Left colon (tissue), 2 donors: ENCODE measurements at places on chromosomes 7 and 10. TPM values are rescaled to one million over a fixed set of nuclear protein-coding genes. Genes with fewer than 3 reads are reported as not detected.

- DNase-seq, result no peak
Observed at GRCh38 chr10:127797339-127797738, 60.4 kb downstream of the FOXI2 start.

Gene GIMAP7
- total RNA-seq, result 4.5 TPM

Gene OR6B1
- not detected for total RNA-seq

DNA sequence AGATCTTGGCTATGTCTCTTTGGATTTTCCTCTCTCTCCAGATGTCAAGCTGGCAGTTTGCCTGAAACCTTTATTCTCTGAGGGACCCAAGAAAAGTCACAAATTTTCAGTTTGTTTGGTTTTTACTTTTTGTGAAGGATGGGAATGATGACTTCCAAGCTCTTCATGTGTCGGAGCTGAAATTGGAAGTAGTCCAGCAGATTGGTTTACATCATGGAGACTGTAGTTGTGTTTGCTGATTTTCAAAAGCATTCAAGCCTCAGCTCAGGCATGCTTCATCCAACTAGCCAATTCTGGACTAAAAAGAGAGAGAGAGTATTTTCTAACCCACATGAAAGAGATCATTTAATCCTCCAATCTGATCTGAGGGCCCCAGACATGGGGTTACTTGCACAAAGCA is 326.2 kb upstream of the AUTS2 start:
- no peak for DNase-seq

Gene UCN3
- 4.5 TPM for total RNA-seq

Gene AKR1C8
- total RNA-seq, result not detected

DNA sequence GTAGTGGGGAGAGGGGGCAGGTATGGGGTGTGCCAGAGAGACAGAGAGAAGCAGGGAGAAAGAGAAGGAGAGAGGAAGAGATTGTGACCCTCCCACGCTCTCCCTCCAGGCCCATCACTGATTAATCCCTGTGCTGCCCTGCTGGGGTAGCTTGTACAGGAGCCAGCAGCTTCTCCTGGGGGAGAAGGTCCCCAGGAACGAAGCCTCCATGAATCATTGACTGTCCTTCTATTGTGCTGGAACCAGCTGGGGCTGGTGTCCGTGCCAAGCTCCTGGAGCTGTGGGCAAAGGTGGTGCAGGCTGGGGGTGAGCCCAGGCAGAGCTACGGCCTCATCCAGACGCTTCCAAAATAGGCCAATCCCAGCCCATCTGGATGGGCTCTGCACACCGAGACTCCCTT is 20.9 kb downstream of the AQP1 start:
- no peak for DNase-seq

- DNase-seq, result no peak
Observed at GRCh38 chr10:5582736-5583135, 58.0 kb downstream of the CALML3 start.

Gene FAM20C
- total RNA-seq, result 16.9 TPM

GRCh38 chr10:101565370-101565900 is 22.6 kb downstream of the POLL start:
- no peak for DNase-seq

- DNase-seq, result no peak
Observed at GRCh38 chr10:64097391-64098122, 576.4 kb downstream of the REEP3 start.

Gene CCSER2
- 51.2 TPM for total RNA-seq

- no peak for DNase-seq
Observed at GRCh38 chr10:43036481-43037428, 40.1 kb upstream of the RET start.

GRCh38 chr10:2509081-2509531 is 558.2 kb upstream of the PFKP start:
- DNase-seq, result no peak

Gene HOXA11
- total RNA-seq, result 3.1 TPM

Gene MMD2
- total RNA-seq, result not detected

GRCh38 chr7:44155191-44156185 is 14.4 kb upstream of the MYL7 start:
- no peak for DNase-seq

DNA sequence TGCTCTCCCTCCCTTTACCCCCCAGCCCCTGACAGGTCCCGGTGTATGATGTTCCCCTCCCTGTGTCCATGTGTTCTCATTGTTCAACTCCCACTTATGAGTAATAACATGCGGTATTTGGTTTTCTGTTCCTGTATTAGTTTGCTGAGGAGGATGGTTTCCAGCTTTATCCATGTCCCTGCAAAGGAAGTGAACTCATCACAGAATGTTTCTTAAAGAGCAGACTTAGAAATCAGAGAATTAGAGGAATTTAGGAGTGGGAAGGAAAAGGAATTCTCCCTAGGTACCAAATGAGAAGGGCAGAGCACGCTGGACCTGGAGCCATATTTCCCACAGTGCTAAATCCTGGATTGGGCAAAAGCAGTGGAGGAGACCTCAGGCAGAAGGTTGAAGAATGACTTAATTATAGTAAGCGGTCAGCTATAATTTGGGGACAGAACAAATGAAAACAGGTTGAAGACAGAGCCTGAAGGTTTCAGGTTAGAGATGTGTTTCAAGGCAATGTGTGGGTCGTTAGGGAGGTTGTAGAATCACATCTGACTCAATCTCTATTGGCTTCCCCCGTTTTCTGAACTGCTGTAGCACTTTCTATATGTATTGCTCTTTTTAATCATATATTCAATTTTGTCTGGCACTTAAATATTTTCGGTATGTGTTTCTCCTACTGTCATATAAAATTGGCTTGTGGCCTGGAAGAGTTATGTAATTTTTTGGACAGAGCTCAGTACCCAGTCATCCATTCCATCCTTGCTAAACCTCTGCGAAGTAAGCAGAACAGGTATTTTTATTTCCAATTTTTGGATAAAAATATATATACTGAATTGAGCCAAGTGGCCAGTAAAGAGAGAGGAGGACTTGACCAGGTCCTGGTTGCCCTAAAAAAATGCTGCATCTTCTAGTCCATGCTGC is 210.5 kb upstream of the KLF6 start:
- DNase-seq, result no peak

Gene ZNF736
- total RNA-seq, result 7.4 TPM

DNA sequence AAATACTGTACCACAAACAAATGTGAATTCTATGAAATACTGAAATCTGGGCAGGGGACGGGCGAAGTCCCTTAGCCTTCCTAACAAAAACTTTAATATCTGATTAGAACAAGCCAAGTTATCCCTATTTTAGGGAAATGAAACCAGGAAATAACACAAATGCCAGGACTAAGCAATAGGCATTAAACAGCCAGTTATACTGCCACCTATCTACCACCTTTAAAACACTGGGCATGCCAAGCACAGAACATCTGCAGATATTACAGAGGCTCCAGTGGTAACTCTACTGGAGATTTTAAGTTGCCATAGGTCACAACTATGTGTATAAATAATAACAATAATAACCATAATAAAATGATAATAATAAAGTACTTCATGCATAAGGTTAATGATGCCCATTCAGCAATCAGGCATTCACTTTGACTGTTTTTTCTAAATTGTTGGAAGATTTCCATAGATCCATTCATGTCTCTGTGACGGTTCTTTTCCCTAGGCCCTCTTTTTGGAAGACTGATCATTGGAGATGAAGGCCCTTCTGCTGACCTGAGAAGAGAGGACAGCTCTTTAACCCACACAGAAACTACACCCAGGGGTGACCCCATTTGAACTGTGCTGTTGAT is 195.7 kb downstream of the CACNA2D1 start:
- no peak for DNase-seq

- DNase-seq, result no peak
Observed at GRCh38 chr10:63553473-63553872, 32.3 kb downstream of the REEP3 start.

GRCh38 chr10:73634421-73634820 is 6.9 kb downstream of the MYOZ1 start:
- no peak for DNase-seq

DNA sequence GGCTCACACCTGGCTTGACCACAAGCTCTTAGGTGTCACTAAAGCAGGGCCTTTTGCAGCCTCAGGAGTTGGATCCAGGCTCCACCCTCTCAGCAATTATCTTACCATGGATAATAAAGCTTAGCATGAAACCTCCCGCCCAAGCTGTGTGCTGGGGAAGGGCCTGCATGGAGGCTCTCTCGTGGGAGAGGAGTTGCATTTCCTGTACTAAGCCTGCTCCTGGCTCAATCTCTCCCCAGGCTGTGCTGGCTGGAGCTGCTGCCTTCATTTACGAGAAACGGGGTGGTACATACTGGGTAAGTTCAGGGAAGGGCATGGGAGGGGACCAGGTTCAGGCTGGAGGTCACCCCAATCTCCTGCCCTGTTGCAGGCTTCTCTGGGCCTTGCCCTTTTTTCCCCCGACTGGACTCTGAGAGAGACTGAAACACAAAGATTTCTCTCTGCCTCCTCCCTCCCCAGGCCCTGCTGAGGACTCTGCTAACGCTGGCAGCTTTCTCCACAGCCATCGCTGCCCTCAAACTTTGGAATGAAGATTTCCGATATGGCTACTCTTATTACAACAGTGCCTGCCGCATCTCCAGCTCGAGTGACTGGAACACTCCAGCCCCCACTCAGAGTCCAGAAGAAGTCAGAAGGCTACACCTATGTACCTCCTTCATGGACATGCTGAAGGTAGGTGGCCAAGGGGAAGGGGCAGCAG is 2.7 kb downstream of the TMEM176A start:
- DNase-seq, result peak; percentile 64

- DNase-seq, result no peak
Observed at GRCh38 chr7:25795824-25796235, 356.2 kb upstream of the NFE2L3 start.

DNA sequence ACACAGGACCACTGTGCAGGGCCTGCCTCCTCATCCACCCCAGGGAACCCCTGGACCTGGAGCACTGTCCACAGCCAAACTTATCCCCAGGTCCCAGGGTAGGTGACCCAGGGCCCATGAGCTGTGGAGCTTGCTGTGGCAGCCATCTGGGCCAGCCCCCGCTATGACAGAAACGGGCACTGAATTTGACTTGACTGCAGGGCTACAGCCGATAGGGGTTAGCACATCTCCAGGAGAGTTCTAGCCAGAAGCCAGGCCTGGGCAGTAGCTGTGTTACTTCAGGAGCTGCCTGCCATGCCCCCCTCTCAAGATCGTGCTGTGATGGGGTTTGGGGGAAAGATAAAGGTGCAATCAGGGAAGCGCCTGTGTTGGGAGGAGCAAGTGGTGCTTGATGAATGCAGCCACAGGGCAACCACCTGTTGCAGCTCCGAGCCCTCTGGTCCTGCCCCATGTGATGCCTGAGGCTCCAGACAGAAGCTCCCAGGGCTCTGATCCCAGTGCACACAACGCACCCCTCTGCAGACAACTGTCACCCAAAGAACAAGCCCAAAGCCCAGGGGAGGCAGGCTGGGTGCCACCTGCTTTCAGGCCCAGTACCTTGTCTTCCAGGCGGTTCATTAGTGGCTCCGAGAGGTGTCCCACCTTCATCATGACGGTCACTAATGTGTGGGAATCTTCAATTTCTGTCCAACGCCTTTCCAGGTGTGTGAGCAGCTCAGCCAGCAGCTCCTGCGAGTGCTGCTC is 6.5 kb downstream of the TBRG4 start:
- DNase-seq, result no peak

DNA sequence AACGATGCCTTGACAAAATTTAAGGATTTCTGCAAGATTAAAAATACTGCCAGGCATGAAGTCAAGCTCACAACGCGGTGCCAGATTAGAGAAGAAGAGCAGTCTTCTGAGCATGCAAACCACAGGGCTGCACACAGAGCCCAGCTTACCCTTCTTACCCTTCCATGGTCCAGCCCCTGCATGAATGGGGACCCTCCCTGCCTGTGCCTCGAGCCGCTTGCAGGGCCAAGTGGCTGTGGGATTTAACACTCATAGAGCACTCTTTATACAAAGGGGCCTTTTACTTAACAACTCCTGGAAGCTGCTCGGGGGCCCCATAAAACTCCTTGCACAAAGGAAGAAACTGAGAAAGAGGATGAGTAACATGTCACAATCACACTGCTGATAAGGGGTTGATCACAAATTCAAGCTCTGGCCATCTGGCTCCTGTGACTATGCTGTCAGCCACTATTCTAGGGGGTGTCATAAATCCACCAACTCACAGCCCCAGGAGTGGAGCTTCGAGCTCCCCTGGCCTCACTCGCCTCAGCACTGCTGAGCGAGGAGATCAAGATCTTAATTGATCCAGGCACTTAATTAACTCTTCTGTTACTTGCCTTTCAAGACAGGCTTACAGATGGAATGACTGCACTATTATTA is 514.8 kb downstream of the TNS3 start:
- DNase-seq, result no peak

GRCh38 chr10:93313798-93314197 is 168.3 kb downstream of the MYOF start:
- DNase-seq, result no peak

- DNase-seq, result no peak
Observed at GRCh38 chr7:69763513-69763912, 165.2 kb downstream of the AUTS2 start.

DNA sequence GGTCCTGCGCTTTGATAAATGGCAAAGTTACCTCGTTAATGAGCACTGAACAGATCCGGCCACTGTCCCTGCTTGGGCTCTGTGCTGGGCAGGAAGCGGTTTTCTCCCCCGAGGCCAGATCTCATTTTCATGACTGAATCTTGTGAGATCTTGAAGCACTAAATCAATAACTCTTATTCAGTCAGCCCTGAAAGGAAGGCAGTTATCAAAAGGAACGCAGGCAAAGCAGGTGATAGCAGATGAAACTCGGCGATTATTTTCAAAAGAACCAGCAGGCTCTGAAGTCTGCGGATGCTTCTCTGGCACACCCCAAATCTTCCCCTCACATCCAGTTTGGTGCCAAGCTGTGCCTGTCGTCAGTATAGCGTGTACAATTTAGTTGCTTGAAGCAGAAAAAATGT is 228.7 kb downstream of the BAMBI start:
- DNase-seq, result no peak

- DNase-seq, result peak; percentile 68
Observed at GRCh38 chr10:6140141-6140841, 51.5 kb downstream of the RBM17 start.

Gene ATG9B
- total RNA-seq, result not detected

Gene C7orf57
- not detected for total RNA-seq

Gene LEP
- total RNA-seq, result 0.75 TPM

GRCh38 chr7:6382817-6383216 is 64.9 kb downstream of the DAGLB start:
- no peak for DNase-seq

GRCh38 chr7:155497149-155497901 is 39.4 kb downstream of the EN2 start:
- DNase-seq, result no peak

GRCh38 chr7:133618970-133619369 is 366.1 kb downstream of the EXOC4 start:
- DNase-seq, result no peak

DNA sequence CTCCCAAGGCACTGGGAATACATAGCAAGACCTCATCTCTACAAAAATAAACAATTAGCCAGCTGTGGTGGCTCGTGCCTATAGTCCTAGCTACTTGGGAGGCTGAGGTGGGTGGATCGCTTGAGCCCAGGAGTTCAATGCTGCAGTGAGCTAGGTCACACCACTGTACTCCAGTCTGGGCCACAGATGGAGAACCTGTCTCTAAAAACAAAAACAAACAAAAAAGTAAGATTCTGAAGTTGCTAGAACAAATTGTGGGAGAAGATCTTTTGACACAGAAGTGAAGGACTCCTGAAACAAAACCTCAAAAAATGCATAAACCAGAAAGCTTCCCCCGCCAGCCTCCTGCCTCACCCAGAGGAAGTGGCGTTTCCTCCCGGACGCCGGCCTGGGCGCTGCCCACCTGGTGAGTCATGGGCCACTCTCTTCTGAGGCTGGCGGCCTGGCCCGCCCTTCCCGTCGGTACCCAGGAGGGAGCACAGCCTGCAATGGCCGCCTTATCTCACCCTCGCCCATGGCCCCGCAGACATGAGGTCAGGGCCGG is 25.4 kb upstream of the ELN start:
- peak; percentile 42 for DNase-seq

GRCh38 chr10:72704117-72704516 is 12.2 kb downstream of the MCU start:
- no peak for DNase-seq
